ENCODE measurements at places on chromosomes 2 and 18.

- no peak for DNase-seq
Measured at GRCh38 chr2:176133389-176133788, 3.9 kb downstream of the HOXD8 start.

- no peak for DNase-seq
Measured at GRCh38 chr18:49486134-49486533, 900 bp downstream of the C18orf32 start.

GRCh38 chr2:31366733-31367132 is 47.8 kb downstream of the XDH start:
- DNase-seq = no peak

DNA sequence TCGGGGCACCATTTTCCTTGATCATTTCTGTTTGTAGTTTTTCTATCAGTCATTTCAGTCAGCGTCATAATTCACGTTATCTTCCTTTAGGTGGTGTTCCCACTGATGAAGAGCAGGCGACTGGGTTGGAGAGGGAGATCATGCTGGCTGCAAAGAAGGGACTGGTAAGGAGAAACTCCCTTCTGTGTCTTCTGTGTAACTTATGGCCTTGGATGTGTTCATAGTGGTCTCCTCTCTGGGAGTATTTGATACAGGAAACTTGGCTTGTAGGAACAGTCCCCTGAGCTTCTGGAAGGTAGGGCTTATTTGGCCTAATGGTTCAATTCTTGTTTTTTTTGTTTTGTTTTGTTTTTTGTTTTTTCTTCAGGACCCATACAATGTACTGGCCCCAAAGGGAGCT is 1.1 kb downstream of the COX5B start:
- no peak for DNase-seq

- DNase-seq = no peak
Measured at GRCh38 chr2:145740302-145740701, 1220.4 kb upstream of the ZEB2 start.

- DNase-seq = no peak
Measured at GRCh38 chr2:10646153-10646552, 43.6 kb downstream of the NOL10 start.

GRCh38 chr2:71275939-71276310 is 49.0 kb upstream of the PAIP2B start:
- no peak for DNase-seq

GRCh38 chr2:40466935-40467572 is 15.2 kb upstream of the SLC8A1 start:
- DNase-seq = no peak

DNA sequence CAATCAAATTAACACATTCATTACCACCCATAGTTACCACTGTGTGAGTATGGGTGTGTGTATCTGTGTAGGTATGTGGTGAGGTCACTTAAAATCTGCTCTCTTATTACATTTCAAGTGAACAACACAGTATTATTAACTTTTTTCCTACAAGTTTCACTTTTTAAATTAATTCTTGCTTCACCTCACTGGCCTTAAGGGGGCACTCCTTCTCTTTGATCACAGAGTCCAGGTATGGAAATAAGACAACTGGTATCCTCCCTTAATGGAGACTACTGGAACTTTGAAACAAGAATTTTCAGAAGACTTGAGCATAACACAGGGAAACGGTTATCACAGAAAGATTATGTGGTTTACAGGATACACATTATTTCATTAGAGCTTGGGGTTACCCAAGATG is 255.8 kb downstream of the ASXL3 start:
- no peak for DNase-seq

DNA sequence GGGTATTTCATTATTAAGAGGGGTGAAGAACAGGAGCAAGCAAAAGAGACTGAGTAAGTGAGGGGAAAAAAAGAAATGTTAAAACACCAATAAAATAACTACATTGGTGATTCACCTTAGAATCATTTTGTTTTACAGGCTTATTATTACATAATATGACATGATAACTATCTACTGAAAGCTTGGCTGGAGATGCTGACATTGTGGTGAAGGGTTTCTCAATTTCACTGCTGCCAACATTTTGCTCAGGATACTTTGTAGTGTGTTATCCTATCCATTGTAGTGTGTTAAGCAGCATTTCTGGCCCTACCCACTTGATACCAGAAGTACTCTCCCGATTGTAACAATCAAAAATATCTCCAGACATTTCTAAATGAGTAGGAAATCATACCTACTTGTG is 1564.6 kb upstream of the NXPH2 start:
- DNase-seq = no peak

- DNase-seq = no peak
Measured at GRCh38 chr2:103179798-103180197, 418.0 kb downstream of the TMEM182 start.

- DNase-seq = no peak
Measured at GRCh38 chr2:192203876-192204275, 9.1 kb upstream of the TMEFF2 start.

- no peak for DNase-seq
Measured at GRCh38 chr2:141957321-141957720, 173.5 kb downstream of the LRP1B start.

DNA sequence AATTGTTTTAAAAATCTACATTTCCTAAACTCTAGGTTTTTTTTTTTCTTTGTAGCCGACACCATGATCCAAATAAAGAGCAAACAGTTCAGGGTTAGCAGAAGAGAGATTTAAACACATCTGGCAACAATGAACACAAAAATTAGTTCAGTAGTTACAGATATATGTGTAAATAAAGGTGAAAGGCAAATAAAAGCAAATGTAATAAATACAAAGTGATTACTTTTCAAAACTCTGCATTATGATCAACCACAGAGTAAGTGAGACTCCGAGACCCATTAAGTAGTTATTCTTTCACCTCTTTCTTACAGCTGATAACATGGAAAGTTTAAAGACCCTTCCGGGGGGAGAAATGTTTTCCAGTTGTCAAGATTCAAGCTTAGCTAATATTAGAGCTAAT is 716 bp downstream of the CALCRL start:
- DNase-seq = no peak

- no peak for DNase-seq
Measured at GRCh38 chr2:241853651-241854341, 4.9 kb downstream of the PDCD1 start.
